Stimulated activated CD8-positive, alpha-beta memory T cell treated with anti-CD3 and anti-CD28 coated beads, Interleukin-2, amount 100 ng/mL, for 48 hours (primary cell): ENCODE measurements at places on chromosomes 11 and 22.

DNA sequence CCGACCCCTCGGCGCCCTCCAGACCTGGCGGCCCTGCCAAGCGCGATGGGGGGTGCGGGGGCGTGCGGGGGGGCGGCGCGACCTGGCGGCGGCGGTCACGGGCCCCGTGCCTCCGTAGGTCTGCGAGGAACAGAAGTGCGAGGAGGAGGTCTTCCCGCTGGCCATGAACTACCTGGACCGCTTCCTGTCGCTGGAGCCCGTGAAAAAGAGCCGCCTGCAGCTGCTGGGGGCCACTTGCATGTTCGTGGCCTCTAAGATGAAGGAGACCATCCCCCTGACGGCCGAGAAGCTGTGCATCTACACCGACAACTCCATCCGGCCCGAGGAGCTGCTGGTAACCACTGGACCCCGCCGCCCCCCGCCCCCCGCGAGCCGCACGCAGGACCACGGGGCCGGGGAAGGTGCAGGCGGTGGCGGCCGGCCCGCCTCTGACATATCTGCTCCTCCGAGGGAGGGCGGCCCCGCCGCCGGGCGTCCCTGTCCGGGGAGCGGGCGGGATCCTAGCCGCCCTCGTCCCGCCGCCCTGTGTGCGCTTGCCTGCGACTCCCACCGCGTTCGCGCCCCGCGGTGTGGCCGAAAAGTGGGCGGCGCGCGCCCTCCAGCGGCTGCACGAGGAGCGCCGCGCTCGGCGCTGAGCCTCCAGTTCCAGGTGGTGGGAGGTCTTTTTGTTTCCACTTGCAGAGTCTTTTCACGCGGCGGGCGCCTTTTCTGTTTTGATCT is 2.1 kb downstream of the CCND1 start:
- peak; percentile 75 for DNase-seq

DNA sequence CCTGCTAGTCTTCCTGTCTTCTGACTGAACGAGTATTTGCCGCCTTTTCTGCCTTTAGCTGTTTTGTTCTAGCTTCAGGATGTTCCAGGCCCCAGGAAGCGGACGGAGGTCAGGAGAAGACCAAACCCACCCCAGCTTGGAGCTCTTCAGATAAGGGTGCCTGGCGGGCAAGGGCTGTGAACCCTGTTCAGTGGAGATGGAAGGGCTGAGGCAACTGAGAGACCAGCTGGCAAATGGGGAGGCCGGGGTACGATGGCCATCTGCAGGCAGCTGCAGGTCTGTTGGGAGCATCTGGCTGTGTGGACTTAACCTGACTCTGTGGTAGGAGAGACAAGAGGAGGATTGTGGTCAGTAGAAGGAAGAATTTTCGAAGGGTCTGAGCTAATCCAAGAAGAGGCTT is 95.6 kb downstream of the CHST1 start:
- no peak for DNase-seq

- peak; percentile 84 for DNase-seq
Measured at GRCh38 chr22:37166675-37167066, 17.0 kb upstream of the IL2RB start.

DNA sequence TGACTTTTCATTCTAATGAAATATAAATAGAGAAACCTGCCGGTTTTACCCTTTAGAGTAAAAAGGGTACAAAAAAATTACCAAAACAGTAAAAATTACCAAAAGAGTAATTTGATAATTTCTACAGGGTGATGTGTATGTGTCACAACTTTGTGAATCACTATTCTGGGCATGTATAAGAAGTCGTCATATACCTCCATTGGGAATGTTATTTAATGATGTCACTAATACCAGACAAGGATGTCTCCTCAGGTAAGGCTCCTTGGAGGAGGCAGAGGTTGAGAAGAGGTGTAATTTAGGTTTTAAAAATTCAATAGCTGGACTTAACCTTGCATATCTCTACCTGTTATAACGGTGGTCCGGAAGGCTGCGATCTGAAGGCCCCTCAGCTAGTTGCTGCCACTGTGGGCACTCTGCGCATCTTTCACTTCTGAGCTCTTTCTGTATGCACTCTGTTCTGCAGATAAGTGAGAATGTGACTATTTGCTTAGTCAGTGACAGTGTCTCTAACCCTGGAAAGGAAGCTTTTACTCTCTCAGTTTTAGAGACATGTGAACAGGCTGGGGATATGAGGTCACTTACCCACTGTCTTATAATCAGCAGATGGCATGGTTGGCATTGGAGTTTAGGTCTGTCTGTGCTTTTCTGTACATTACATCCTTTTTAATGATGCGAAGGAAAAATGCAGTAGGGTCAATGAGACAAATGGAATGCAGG is 987 bp upstream of the NCR3LG1 start:
- DNase-seq, result no peak

- no peak for DNase-seq
Measured at GRCh38 chr22:25081409-25081824, 118.2 kb upstream of the CRYBB3 start.

GRCh38 chr11:130278745-130279144 is 36.0 kb downstream of the ZBTB44 start:
- no peak for DNase-seq

DNA sequence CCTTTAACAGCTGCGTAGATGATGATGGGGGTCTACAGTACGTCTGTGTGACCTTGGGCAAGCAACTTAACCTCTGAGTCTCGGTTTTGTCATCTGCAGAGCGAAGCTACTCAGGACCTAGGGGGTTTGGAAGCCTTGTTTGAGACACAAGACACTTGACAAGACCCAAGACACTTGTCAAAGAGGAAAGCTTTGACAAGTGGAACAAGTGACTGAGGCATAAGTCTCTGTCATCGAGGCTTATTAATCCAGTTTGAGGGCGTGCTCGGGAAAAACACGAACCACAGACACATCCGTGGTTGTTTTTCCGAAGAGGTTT is 732 bp upstream of the PC start:
- DNase-seq, result no peak

GRCh38 chr11:27310182-27310581 is 52.8 kb downstream of the CCDC34 start:
- DNase-seq, result no peak

DNA sequence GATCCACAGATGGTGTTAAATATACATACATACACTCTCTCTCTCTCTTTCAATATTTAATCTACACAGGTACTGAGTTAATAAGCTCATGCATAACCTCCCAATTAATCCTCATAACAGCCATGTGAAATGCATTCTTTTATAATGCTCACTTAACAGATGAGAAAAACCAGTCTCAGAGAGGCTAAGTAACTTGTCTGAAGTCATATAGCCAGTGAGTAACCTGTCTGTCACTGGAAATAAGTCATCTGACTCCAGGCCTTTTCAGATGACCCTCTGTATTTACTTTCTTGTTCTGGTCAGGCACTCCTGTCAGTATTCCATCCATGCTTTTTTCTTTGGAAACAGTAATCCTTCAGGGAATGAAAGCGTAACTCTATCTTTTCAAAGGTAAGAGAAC is 594.0 kb upstream of the TENM4 start:
- DNase-seq, result no peak

DNA sequence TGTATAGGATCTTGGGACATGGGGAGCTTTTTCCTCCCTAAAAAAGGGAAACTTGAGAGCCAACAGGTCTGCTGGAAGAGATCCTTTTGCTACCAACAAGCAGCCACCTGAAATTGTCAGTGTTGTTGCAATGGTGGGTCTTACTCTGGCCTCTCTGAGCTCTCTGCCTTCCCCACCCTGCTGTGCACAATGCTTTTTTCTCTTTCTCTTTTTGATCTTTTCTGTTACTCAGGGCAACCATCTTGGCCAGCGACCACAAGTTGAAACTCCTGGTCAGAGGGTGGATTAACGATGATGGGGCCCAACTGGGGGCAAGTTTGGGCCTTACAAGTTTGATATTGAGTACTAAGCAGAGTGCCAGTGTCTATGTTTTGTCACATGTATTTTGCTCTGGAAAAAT is 155.8 kb downstream of the KIRREL3 start:
- DNase-seq, result no peak

- no peak for DNase-seq
Measured at GRCh38 chr22:45966895-45967365, 10.0 kb downstream of the WNT7B start.

- no peak for DNase-seq
Measured at GRCh38 chr22:32413719-32414118, 1.7 kb upstream of the RTCB start.

DNA sequence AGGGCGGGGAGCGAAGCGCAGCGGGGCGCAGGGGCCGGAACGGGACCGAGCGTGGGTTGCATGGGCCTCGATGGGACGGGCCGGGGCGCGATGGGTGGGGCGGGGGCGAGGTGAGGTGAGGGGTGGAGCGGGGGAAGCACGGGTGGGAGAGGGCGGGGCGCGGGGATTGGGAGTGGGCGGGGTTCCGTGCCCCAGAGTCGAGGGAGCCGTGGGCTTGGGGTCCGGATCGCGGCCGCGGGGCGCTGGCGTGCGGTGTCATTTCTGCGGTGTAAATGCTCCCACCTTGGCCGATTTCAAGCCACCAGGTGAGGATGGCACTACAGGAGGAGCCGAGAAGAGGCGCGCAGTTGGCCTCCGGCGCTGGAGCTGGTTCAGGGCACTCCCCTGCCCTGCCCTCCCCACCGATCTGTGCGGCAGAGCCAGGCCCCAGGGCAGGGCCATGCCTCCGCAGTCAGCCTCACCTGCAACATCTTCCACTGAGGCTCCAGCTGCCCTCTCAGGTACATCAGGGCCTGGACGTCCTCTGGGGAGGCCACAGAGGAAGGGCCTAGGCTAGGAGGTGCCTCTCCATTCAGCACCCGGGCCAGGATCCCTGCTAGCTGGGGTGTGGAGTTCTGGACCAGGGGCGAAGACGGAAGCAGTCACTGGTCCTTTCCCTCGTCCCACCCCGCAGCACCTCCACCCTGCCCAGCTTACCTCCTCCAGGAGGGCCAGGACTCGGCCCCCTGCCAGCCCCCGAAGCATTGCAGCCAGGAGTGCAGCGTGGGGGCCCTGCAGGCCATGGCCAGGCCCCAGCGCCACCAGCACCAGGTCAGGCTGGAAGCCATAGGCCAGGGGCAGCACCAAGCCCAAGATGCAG is 620 bp upstream of the TUBGCP6 start:
- no peak for DNase-seq

- DNase-seq, result no peak
Measured at GRCh38 chr22:19917389-19918138, 24.0 kb upstream of the COMT start.

DNA sequence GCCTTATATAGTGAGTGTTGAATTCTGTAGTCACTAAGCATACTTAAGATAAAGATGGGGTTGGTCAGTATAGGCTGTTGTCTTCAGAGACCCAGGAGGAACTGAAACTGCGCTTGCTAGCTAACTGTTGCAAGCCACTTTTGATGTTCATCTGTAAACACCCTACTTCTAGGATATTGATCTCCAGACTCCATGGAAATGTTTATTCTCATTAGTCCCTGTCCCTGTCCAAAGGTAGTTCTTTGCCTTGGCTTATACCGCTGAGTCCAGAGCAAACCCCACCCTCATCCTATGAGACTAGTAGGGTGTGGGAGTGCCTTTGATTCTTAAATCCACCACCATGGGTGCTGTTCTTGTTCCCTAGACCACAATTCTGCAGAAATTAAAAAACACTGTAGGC is 36.4 kb downstream of the DEPDC5 start:
- no peak for DNase-seq

DNA sequence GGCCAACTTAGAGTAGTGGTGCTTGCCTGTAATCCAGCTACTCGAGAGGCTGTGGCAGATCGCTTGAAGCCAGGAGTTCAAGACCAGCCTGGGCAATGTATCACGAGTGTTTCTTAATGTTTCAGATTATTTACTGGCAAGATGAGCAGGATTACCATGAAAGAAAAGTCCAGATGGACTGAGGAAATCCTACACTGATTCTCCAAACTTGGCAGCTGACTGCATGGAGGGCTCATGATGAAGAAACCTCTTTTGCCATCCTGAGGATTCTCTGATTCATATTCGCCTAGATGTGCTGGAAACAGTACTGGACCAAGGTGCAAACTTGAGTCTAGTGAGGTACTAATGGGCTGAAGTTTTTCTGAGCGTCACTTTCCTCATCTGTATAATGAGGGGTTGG is 2.8 kb upstream of the SIDT2 start:
- DNase-seq, result no peak

GRCh38 chr11:44046182-44046581 is 1.6 kb upstream of the ACCSL start:
- no peak for DNase-seq

DNA sequence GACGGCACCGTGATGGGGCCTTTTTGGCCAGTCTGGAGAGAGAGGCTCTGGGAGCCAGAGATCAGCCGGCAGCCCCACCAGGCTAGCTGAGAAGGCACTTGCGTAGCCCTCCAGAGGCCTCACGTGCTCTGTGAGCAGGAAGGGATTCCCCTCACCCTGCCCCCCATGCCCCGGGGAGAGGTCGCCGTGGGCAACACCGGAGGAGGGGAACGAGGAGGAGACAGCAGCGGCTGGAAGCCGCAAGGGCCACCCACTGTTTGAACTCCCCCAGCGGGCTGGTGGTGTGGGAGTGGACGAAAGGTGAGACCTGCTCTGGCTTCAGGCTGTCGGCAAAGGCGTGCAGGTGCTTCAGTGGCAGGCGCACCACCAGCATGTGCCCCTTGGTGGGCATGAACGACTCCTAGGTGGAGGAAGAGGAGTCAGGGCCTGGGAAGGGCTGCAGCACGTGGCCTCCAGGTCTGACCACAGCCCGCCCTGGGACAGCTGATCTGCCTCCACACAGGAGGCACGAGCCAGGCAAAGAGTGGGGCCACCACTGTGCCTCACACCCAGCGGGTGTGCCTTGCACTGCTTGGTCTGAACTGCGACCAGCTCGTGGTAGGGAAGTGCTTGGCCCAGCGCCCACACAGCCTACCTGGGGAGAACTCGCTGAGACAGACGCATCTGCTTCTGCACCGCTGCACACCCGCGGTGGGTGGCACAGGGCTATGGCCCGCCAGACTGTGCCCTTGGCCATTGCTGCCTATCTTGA is 99.9 kb downstream of the MED15 start:
- DNase-seq, result no peak

GRCh38 chr11:12705874-12706273 is 31.7 kb downstream of the TEAD1 start:
- no peak for DNase-seq

DNA sequence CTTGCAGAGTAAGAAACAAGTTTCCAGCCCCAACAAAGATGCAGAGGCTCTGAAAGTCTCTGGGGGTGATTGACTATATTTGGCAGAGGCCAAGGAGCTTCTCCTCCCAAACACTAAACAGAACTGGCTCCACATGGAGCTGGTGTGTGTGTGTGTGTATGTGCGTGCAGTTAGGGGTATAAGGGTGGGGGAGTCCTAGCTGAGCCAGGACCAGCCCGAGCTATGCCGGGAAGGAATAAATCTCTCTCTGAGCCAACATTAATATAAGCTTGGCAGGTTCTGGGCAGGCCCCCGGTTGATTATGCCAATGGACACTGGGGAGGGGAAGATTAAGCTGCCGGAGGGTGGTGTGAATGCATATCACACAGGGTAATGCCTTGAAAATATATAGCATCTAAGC is 324.2 kb downstream of the MIAT start:
- DNase-seq, result no peak

- DNase-seq, result no peak
Measured at GRCh38 chr11:134017511-134018430, 51.1 kb upstream of the JAM3 start.

GRCh38 chr11:8342821-8343681 is 79.4 kb upstream of the LMO1 start:
- no peak for DNase-seq

- DNase-seq, result no peak
Measured at GRCh38 chr11:100525635-100526034, 161.5 kb upstream of the ARHGAP42 start.

GRCh38 chr22:30694171-30694639 is 469 bp upstream of the OSBP2 start:
- DNase-seq, result peak; percentile 43

GRCh38 chr11:120019191-120019590 is 118.7 kb downstream of the TRIM29 start:
- no peak for DNase-seq
